ENCODE measurements at places on chromosomes 5 and 9.

- DNase-seq, result no peak
These were observed 82.4 kb downstream of the MARCHF3 start for GRCh38 chr5:126948011-126948355.

- DNase-seq, result no peak
These were observed 2.3 kb upstream of the RPL26L1 start for GRCh38 chr5:172956936-172957335.

DNA sequence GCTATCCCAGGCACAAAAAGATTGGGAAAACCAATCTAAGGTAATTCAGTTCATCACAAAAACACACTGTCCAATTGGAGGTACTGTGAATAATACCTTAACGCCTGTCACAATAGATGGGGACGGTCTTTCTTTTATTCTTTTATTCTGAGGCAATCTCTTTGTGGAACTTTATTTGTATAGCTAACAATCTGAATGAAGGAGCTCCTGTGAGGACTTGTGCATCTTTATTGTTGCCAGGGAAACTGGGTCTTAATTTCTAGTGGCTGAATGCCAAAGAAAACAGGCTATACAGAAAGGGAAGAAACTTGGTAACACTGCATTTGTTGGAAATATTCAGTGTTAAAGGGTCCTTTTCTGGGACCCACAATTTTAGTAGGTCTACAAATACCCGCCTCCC lies 546.9 kb upstream of the C9orf72 start:
- no peak for DNase-seq

GRCh38 chr9:94901019-94901363 lies 174.5 kb downstream of the AOPEP start:
- DNase-seq, result no peak

DNA sequence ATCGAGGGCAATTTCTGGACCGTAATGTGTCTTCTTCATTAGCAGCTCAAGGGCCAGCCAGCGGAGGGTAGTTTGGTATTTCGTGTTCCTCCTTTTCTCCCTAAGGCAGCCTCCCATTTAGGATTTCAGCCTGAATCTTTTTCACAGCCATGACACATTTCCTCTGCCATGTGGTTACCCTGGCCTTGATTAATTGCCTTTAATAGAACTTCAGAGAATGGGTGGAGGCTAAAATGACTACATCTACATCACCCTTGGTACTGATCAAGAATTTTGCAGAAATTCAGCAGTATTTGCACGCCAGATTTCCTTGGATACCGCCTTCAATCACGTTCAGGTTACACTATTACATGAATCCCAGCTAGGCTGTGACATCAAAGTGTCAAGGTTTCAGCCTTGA lies 58.0 kb downstream of the ADAMTS16 start:
- DNase-seq, result no peak

- DNase-seq, result no peak
These were observed 81.3 kb downstream of the ALDH7A1 start for GRCh38 chr5:126513703-126514102.

DNA sequence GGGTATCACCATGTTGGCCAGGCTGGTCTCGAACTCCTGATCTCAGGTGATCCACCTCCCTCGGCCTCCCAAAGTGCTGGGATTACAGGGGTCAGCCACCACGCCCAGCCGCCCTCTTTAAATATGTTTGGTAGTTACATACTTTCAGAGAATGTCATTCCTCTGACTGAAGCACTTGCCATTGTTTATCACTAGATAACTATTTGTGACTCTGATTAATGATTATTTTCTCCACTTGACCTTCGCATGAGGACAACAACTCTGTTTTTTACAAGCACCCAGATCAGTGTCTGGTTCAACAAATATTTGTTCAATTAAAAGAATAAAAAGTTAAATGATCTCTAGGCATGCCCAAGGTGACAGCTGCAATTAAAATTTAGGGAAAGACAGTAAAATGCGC lies 56.2 kb downstream of the CLINT1 start:
- DNase-seq, result no peak

DNA sequence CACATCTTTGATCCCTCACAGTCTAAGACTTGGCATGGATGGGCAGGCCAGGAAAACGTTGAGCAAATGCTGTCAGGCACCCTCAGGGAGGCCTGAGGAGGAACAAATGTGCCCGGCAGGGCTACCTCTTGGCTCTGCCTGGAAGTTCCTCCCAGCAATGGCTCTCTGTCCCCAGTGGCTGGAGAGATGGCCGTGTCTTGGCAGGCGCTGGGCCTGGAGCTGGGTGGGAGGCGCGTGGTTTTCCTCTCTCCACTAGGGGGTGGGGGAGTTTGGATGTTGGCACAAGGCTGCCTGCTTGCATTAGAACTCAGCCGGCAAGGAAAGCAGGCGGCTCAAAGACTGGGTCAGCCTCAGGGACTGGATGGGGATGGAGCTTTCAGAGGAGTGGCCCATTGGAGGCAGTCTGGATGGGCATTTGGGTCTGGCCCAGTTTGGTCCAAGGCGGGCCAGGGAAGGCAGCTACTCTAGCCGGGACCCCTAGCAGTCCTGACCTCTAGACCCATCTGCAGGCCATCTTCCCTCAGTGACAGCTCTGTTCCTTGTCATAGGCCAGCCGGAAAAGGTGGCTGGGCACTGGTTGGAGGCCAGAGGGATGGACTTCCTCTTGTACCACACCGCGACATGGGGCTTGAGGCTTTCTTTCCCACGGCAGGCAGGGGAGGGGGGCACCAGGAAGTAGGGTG lies 68.2 kb upstream of the STC2 start:
- DNase-seq, result no peak

GRCh38 chr9:34256104-34256503 lies 73.0 kb downstream of the KIF24 start:
- DNase-seq, result no peak

- DNase-seq, result no peak
These were observed 35.4 kb upstream of the SLC28A3 start for GRCh38 chr9:84375954-84376353.

- no peak for DNase-seq
These were observed 20.5 kb upstream of the FGFR4 start for GRCh38 chr5:177066224-177066623.

DNA sequence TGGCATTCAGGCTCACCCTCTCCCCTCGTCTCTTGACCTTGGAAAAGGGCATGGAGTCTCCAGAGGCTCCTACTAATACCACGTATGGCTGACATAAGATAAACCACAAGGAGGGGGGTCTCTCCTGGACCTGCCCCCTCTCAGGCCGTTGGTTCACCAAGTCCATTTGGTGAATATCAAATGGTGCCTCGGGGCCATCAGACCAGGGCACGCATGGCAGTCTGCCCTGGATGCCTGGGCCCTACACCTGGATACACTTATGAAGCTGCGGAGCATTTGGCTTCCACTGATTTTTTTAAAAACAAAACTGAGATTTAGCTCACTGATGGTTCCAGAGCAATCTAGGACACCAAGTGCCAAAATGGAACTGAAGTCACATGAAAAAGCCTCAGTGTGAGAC lies 40.3 kb upstream of the ZNF622 start:
- DNase-seq, result no peak
